Dermis microvascular lymphatic vessel endothelial cell (primary cell): ENCODE measurements at places on chromosomes 6 and 20. TPM values are rescaled to one million over a fixed set of nuclear protein-coding genes. Genes with fewer than 3 reads are reported as not detected.

Gene MROH8
- 0.64 and 1.6 TPM in 2 replicates for total RNA-seq

DNA sequence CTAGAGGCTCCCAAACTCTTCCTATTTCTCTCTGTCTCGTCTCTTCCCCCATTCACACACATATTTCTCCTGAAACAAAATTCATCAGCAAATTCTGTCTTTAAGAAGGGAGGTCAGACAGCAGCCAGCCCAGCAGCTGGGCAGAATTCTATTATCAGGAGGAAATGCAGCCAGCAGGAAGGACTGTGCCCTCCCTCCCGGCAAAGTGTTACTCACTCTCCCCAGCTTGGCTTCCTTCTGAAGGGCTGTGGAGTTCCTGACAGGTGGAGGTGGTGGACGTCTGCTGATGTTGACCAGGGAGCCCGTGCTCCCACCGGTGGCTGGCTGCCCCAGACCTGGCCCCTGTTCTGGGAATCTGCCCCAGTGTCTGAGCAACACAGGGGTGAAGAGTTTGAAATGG lies 37.3 kb downstream of the KCNB1 start:
- peak; percentile 33 for DNase-seq

Gene BTN1A1
- total RNA-seq: not detected in 2 replicates

GRCh38 chr6:130593200-130593599 lies 227.4 kb downstream of the TMEM200A start:
- no peak for DNase-seq

Gene GNMT
- under 0.01 and 0.13 TPM in 2 replicates for total RNA-seq

GRCh38 chr6:22081709-22082108 lies 215.1 kb downstream of the PRL start:
- no peak for DNase-seq

DNA sequence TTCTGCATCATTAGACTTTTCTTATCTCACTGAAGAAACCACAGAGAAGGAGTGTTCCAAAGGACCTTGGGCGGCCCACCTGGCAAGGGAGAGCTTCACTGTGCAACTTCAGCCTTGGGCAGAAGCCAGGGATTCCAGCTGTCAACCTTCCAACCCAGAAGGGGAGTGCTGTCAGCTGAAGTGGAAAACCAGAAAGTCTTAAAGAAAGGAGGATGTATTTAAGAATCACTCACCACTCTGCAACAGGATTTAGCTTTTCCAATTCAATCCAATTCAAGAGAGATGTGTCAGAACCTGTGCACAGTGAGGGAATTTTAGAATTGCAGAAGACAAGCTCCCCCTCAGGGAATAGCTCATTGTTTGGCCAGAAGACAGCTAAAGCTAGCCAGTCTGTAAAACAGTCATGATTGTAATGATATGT lies 553.7 kb downstream of the CD83 start:
- no peak for DNase-seq

GRCh38 chr20:19932170-19932667 lies 84.9 kb upstream of the NAA20 start:
- DNase-seq: peak; percentile 98

- DNase-seq: no peak
Observed at GRCh38 chr6:157099912-157100593, 223.3 kb downstream of the TMEM242 start.
